ENCODE measurements at places on chromosomes 6 and 20.

DNA sequence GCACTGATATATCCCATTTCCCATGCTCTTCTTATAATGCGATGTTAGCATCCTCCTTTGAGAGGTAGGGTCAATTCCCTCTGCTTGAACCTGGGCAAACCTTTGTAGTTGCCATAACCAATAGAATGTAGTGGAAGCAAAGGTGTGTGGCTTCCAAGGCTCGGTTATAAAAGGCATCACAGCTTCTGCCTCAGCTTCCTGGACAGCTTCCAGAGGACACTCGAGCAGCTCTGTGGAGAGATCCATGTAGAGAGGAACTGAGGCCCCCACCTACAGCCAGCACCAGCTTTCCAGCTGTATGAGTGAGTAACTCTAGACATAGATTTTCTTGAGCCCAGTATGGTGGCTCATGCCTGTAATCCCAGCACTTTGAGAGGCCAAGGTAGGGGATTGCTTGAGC lies 36.7 kb downstream of the FGD2 start:
- DNase-seq, result no peak

DNA sequence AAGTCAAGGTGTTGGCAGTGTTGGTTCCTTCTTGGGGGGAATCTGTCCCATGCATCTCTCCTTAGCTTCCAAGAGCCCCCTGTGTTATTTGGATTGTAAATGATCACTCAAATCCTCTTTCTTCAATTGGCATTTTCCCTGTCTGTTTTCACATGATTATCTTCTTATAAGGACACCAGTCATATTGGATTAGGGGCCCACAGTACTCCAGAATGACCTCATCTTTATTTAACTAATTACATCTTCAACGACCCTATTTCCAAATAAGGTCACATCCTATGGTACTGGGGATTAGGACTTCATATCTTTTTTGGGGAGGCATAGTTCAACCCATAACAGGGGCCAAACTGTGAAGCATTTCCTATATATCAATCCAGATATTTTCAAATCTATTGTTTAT lies 57.3 kb downstream of the PTPRA start:
- no peak for DNase-seq

DNA sequence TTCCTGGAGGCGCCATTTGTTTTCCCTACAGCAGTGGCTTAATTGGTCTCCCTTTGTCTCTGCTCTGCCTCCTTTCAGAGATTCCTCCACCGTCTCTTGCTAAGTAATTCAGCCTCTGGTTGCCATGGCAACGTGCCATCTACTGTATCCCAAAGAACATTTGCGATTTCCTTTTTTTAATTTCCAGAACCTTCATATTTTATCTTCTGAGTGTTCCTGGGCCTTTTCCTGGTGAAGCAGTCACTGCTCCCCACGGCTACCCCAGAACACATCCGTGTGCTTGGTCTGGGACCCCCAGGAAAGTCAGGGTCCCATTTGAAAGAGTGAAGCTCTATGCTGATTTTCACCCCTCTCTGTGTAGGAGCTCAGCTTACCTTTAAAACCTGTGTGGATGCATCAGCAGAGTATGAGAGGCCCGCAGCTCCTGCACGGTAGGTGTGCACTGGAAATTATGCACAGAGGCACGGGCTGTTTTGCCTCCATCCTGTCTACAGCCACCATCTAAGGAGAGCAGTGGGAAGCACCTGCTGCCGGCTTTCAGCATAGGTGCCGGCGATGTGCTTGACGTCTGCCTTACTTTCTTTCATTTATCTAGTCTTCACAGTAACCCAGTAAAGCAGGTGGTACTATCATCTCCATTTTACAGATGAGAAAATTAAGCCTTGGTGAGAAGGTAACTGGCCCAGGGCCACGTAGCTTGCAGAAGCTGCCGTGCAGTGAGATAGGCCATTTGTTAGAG lies 122.8 kb downstream of the SYCP2 start:
- no peak for DNase-seq

GRCh38 chr6:108764580-108764950 lies 83.7 kb upstream of the ARMC2 start:
- DNase-seq, result no peak

- no peak for DNase-seq
Observed at GRCh38 chr20:59580146-59580946, 24.0 kb upstream of the PHACTR3 start.

DNA sequence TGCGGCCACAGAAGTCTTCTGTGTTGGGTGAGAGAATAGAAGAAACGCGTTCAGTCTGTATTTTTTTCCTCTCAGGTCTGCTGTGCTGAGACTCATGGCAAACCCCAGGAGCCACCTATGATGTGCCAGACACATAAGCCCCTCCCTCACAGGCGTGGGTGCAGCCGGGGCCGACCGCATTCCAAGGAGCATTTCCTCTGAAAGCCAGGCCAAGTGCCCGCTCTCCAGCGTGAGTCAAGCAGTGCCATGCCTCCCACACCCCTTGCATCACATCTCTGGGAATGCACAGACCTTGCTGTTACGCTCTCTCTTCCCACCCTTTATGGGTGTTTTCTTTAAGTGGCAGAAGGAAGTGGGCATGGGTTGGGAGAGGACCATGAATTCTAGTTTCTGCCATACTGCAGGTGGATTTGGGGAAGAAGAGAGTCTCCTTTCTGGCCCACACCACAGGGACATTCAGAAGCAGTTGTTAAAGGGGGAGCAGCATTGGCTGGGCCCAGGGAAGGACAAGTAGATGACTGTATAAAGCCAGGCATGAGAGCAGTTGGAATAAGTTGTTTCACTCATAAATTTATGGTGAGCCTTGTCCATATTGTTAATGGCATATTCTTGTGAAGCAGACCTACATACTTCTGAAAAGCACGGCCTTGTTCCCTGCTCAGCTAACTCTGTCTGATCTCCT lies 37.1 kb upstream of the TFAP2A start:
- no peak for DNase-seq

DNA sequence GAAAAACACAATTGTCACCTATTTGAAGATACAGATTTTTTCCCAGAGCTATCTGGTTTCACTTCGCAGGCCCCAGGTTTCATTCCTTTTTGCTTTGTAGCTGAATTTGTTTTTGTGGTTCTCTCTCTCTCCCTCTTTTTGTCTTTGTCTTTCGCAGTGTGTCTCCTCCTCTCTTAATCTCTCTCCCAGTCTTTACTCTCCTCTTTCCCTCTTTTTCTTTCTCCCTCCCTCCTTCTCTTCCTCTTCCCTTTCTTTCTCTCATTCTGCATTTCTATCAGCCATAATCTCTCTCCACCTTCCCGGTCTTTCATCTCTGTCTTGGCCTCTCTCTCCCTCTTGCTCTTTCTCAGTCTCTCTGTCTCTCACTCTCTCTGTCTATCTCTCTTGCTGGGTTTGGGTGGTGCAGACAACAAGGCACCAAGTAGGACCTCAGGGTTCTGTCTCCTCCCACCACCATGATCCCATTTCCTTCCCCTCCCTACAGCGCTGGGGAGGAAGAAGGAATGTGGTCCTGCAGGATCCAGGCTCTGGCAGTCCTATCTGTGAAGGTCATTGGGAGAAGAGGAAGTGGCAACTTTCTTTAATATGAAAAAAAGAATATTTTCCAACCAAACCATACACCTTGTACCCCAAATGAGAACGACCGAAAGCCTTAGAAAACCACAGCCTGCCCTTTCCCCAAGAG lies 63.2 kb downstream of the BANF2 start:
- no peak for DNase-seq

DNA sequence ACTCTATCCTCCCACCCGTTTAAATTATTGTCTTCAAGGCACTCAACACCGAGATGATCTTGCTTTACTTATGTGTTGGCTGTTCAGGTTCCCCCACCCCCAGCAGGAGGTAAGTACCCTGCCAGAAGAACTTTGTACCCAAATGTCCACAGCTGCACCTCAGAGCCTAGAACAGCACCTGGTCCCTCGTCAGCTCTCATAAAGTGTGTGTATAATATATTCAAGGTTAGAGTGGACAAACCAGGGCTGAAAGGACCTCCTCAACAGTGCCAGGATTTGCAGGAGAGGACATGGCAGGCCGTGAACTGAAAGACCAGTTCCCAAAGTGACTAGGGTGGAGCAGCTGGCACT lies 5.9 kb upstream of the CPXM1 start:
- no peak for DNase-seq

GRCh38 chr6:51301962-51302361 lies 483.3 kb downstream of the TFAP2B start:
- no peak for DNase-seq

- DNase-seq, result no peak
Observed at GRCh38 chr6:167746390-167746907, 80.3 kb upstream of the AFDN start.

- no peak for DNase-seq
Observed at GRCh38 chr20:63829603-63829944, 1.5 kb downstream of the ZBTB46 start.

GRCh38 chr6:484746-485145 lies 93.2 kb downstream of the IRF4 start:
- DNase-seq, result no peak

DNA sequence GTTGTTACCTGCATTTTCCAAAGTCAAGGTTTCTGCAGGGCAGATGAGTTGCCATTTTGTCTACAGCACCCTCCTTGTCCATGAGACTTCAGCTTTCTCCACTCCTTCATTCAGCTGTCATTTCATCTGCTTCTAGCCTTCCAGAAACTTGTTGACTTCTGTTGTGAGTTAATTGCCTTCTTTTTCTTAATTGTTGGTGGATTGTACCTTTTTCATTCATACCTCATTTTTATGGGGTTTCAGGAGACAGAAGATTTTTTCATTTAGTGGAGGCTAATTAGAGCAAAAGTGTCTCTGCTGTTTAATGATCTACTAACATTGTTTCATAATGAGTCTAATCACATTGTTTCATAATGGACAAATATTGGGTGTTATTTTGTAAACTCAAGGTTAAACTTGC lies 7.5 kb upstream of the SUMO4 start:
- DNase-seq, result no peak

DNA sequence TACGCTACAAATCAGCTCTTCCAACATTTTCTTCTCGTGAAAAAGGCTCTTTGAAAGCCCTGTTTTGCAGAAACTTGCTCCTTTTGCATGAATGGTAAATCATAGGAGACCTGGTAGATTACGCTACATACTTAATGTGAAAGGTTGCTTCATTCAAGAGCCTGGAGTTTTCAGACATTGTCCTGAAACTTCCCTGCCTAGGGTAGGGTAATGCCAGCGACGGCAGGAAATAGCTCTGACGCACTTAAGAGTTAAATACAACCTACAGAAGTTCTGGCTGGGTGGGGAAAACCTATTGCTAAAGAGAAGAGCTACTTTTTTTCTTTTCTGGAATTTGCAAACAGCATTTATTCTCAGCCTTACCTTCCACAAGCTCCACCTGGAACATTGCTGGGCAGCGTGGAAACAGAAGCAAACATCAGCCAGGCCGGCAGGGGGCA lies 144.5 kb downstream of the LPA start:
- DNase-seq, result peak; percentile 90

DNA sequence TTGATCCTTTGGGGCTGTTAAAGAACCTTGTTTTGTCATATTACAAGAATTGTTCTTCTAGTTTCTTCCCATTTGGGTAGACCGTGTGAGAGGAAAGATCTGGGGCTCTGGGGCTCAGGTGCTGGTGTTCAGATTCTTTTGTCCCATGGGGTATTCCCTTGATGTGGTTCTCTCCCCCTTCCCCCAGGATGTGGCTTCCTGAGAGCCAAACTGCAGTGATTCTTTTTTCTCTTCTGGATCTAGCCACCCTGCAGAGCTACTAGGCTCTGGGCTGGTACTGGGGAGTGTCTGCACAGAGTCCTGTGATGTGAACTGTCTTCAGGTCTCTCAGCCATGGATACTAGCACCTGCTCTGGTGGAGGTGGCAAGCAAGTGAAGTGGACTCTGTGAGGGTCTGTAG lies 480.5 kb upstream of the MAN1A1 start:
- no peak for DNase-seq

DNA sequence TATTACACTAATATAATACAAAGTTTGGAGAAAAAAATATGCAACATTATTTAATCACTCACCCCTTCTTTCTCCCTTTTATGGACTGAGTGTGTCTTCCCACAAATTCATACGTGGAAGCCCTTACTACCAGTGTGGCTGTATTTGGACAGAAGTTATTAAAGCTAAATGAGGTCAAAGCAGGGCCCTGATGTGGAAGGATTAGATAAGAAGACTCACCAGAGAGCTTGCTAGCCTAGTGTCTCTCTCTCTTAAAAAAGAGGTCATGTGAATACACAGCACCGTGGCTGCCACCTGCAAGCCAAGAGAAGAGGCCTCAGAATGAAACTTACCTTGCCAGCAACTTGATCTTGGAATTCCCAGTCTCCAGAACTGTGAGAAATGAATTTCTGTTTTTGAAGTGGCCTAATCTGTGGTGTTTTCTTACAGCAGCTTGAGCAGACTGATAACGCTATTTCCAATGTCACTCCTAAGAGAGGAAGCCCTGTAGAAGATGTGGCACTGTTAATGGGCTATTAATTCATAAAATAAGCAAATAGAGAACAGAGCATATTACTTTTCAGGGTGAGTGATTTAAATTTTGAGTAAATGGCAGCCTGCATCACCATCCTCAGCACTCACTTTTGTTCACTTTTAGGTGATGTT lies 233.4 kb downstream of the TBC1D7 start:
- DNase-seq, result no peak

DNA sequence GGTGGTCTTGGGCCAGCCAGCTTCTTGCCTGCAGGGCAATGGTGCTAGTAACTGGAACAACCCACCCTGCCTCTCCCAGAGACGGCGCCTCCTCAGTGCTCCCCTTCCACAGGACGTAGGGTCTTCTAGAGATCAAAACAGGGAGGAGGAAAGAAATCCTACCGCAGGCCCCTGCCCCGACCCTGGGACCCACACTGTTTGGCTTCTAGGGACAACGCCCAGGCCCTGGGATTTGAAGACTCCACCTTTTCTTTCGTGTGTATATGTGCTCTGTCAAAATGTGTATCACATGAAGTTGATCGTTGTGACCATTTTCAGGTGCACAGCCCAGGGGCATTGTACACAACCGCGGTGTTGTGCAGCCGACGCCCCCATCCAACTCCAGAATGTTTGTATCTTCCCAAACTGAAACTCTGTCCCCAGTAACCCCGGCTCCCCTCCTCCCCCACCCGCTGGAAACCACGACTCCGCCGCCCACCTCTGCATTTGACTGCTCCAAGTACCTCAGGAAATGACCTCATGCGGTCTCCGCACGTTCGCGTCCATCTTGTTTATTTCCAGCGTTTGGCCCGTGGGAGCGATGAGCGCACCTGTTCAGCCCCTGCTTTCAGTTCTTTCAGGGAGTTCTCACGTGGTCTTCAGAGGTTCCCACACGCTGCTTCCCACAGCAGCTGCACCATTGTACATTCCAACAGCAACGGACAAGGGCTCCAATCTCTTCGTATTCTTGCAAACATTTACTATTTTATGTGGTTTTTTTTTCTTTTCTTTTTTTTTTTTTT lies 3.4 kb upstream of the BHLHE23 start:
- peak; percentile 80 for DNase-seq

DNA sequence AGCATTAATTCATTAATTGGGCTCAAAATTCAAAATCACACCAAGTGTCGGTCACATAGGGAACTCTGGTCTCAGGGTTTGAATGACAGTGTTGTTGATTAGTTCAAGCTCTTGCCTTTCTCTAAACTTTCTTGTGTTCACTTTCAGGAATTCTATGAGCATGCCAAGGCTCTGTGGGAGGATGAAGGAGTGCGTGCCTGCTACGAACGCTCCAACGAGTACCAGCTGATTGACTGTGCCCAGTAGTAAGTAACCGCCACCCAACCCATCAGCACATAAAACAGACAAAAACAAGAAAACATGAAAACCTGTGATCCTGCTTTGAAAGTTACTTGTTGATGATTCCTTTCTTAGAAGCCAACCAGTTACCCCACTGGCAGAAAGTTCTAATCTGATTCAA lies 52.7 kb downstream of the GNAS start:
- no peak for DNase-seq

Measured in stimulated activated CD8-positive, alpha-beta memory T cell treated with anti-CD3 and anti-CD28 coated beads, Interleukin-4, amount 100 ng/mL, for 48 hours (primary cell).